ENCODE measurements at places on chromosomes 4 and X.

DNA sequence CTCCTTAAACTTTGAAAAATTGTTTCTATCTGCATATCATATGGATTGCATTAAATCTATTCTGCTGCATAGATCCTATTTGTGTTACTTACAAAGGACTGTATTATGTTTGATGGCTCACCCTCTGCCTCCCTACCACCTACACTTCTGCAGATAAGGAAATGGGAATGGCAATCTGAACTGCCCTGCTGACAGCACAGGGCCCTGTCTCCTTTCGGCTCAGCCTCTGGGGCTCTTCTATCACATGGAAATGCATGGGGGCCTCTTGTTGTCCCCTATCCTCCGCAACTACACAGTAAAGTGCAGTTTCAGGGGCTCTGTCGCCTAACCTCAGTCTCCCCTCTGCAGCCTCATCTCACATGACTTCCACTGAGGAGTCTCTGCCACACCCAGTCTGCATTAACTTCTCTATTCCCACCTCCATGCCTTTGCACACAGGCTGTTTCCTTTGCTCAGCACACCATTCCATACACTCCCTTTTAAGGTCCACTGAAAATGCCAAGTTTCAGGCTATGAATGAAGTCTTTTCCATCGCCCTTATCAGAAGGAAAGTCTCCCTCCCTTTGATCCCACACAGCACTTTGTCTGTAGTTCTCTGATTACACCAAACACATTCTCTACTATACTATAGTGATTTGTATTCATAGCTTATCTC is 12.5 kb downstream of the RELL1 start:
- DNase-seq = no peak

GRCh38 chr4:23856630-23857029 is 33.2 kb downstream of the PPARGC1A start:
- DNase-seq = no peak

DNA sequence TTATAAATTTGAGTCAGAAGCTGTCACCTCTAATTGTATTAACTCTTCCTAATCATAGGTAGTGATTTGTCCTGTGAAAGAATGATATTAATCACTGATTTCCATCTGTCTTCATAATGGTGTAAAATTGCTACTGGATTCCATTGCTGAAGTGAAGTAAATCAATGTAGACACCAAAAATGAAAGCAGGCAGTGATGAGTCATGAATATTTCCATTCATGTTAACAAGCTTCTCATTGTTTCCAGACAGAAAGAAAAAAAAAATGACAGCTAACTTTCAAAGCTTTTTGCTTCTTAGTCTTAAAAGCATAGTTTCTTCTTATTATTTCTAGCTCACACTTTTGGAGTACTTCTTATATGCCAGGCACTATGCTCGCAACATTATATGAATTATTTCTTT is 21.5 kb downstream of the FAM114A1 start:
- no peak for DNase-seq

GRCh38 chr4:133130171-133130570 is 18.9 kb upstream of the PCDH10 start:
- DNase-seq = no peak

DNA sequence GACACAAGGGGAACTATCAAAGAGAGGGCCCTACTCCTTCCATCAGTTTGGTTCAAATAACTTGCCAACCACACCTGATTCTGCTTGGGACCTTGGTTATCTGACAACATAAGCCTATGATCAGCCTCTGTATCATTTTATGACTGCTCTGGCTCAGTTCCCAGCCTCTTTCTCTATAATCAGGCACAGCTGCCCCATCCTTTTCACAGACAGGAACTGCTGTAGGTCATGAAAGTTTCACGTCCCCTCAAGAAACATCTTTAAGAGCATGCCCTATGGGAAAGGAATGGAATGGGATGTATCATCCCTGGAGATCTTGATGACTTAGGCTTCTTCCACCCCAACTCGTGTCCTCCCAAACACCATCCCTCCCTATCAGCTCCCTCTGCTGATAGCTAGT is 243.4 kb downstream of the AR start:
- no peak for DNase-seq

All from stimulated activated CD8-positive, alpha-beta memory T cell treated with anti-CD3 and anti-CD28 coated beads, Interleukin-4, amount 100 ng/mL, for 24 hours (primary cell).